ENCODE measurements at places on chromosomes 3 and 15.

DNA sequence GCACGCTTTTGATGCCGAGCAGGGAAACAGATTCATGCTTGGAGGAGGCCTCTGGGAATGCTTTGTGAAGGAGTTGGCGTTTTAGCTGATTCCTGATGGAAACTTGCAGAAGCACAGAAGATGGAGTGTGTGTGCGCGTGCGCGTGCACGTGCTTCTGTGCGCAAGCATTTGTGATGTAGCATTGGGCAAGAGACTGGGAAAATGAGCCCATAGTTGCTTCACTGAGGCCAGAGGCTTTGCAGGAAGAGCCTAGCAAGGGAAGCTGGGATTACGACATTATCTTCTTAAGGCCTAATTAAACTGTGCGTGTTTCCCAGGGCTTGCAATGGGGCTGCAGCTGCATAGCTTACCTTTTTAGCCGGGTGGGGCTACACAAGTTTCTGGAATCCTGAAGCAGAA, 18.1 kb upstream of the AGBL1 start:
- DNase-seq: no peak

- DNase-seq: no peak
These were observed 40.4 kb downstream of the CACNA1D start for GRCh38 chr3:53534676-53535400.

- no peak for DNase-seq
These were observed 681.3 kb downstream of the ROBO1 start for GRCh38 chr3:79086514-79086913.

- DNase-seq: no peak
These were observed 167.6 kb downstream of the SNRK start for GRCh38 chr3:43453981-43454380.

GRCh38 chr3:159924411-159924810, 64.2 kb upstream of the IL12A start:
- DNase-seq: no peak

- DNase-seq: no peak
These were observed 91.8 kb upstream of the ETV5 start for GRCh38 chr3:186200726-186201125.

DNA sequence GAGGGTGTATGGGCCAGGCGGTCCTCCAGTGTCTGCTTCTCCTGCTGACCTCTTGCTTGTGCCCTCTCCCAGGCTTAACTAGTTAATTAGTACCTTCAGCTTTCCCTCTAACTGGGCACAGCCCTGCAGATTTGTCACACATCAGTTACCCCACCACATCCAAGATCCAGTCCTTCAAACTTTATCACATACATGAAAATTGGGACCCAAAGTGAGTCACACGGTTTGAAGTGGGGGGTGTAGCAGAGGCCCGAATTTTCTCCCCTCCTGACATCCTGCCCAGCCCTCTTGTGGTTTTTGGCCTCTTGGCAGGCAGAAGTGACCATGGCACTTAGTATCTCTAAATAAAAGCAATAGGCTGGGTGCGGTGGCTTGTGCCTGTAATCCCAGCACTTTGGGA, 3.9 kb downstream of the MAPKAPK3 start:
- no peak for DNase-seq

GRCh38 chr15:74983725-74984231, 11.6 kb upstream of the SCAMP5 start:
- DNase-seq: no peak

DNA sequence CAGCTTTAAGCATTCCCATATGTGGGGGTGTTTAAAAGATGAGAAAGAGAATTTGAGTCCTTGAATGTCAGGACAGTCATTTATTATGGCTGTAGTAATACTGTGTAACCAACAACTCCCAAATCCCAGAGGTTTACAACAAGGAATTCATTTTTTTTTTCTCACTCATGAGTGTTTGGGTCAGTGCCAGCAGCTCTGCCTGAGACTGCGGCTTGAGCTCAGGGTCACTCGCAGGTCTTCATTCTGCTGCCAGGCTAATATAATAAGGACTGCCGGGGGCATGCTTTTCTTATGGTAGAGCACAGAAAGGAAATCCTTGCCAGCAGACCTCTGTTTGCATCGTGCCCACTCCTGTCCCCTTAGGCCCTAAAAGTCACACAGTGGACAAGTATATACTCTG, 277.9 kb upstream of the LMCD1 start:
- DNase-seq: no peak

- no peak for DNase-seq
These were observed 52.2 kb upstream of the SEC22A start for GRCh38 chr3:123149525-123149924.

DNA sequence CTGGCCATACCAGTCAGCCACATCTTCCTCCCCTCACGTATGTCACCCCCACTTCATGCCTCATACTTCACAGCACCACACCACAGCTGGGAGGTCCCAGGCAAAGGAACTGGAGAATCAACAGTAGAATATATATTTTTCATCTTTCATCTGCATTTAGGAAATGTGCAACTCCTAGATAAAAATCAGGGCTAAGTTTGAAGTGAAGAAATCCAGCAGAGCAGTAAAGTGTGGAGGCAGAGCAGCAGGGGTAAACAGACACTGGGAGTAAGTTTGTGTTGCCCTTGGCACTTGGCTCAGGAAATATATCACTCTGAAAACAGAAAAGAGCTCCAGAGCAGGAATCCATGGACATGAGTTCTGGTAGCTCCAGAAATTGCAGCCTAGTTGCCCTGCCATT, 2.8 kb upstream of the HERC1 start:
- DNase-seq: no peak

- DNase-seq: no peak
These were observed 696.5 kb downstream of the AGBL1 start for GRCh38 chr15:86776145-86776544.

GRCh38 chr3:69250014-69250413, 127.6 kb upstream of the LMOD3 start:
- DNase-seq: no peak

DNA sequence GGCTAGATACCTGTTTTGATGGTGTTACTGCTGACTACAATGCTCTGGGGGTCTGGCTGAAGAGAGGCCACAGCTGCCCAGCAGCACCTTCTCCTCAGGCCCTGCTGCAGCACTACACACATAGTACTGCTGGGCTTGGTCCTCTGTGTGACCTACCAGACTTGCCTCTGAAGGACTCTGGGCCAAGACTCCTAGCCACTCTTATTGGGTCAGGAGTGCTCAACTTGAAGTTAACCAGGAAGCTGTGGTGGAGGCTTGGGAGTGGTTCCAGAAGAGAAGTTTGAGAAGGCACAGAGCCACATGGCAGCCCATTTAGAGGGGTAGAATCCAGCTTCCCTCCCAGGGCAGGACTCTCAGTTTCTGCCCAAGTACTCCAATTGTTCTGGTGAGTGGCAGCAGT, 16.6 kb downstream of the ELP6 start:
- DNase-seq: no peak

GRCh38 chr3:128448491-128448890, 18.2 kb downstream of the DNAJB8 start:
- no peak for DNase-seq

DNA sequence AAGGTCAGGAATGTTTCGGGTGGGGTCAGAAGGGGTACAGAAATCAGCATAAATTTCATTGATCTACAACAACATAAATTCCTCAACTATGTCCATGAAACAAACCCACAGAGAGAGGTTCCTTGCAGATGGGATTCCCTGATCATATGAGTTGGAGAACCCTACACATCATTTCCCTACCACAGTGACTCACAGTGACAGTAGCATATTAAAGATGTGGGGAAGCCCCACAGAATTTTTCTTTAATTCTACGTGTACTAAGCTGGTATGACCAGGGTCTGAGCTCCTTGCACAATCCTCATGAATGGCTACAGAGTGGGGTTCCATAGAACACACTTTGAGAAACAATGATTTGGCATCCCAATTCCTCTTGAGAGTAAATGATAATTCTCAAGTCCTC, 116.9 kb upstream of the RAD18 start:
- no peak for DNase-seq

DNA sequence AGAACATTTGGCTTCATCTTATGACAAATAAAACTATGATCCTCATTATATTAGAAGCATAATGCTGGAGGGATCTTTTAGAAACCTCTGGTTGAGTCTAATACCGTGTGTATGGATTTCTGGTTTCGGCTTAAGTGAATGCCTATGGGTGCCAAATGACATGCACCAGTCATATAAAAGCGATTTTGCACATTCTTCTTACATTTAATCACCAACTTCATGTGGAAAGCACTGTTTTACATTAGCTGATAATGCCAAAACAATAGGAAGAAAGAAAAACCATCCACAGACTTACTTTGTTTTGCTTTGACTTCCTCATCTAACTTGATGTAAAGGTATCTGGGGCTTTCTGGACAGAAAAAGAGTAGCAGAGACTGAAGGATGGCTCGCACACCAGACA, 20.9 kb downstream of the SLC2A2 start:
- no peak for DNase-seq

GRCh38 chr3:169591983-169592644, 71.4 kb downstream of the MECOM start:
- DNase-seq: no peak

GRCh38 chr3:108062051-108062450, 28.8 kb downstream of the CD47 start:
- peak; percentile 83 for DNase-seq

GRCh38 chr3:181103605-181104004, 114.1 kb upstream of the DNAJC19 start:
- DNase-seq: no peak

DNA sequence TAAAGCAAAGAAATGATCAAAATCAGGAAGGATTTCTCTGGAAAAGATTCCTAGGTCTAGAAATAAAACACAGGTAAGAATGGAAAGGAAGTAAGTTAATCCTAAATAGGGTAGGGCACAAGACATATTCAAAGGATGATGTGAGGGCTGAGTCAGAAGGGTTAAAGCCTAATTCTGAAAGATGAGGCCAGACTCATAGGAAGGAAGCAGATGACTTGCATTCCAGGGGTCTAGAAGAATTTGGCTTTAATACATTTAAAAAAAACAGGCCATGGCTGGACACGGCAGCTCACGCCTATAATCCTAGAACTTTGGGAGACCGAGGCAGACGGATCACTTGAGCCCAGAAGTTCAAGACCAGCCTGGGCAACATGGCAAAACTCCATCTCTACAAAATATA, 3.2 kb downstream of the SSR3 start:
- no peak for DNase-seq

Data from SIG-M5 (cell line).